ENCODE measurements at places on chromosomes 4 and X.
A peak's percentile ranks its signal among the peaks of the same experiment; 100 is the strongest.

GRCh38 chr4:149708513-149709130, 107.0 kb downstream of the IQCM start:
- no peak for DNase-seq

- no peak for DNase-seq
Measured at GRCh38 chr4:21948347-21949072, at the start of gene KCNIP4. Gene KCNIP4, minus strand, starts transcription at chr4:21948772.

DNA sequence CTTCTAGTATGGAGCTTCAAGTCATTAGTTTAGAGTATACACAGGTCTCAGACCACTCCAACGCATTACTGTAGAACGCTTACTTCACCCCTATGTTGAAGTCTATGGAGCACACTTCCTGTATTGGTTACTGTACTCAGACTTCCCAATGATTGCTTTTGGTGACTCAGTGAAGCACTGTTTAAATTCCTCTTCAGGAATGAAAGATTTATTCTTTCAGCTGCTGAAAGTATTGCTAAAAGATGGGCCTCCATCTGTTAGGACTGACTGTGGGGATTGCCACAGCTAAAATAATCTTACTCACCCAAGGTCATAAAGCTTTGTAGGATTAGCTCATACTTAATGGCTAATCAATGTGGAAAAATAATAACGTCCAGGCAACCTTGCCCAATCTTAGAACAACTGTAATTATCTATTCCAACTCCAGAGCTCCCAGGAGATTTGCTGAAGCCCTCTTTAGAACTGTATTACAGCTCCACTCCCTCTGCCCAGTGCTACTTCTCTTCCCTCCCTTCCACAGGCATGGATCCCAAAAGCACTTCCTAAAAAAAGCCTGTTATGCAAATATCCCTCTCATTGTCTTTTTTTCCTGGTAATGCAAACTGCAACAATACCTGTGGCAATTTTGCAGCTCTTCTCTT, 281.9 kb upstream of the HS3ST1 start:
- no peak for DNase-seq

- DNase-seq: no peak
Measured at GRCh38 chr4:20403290-20403689, 151.6 kb downstream of the SLIT2 start.

- DNase-seq: no peak
Measured at GRCh38 chrX:118740276-118740889, 13.0 kb downstream of the IL13RA1 start.

- DNase-seq: no peak
Measured at GRCh38 chr4:13396161-13396560, 88.0 kb downstream of the RAB28 start.

GRCh38 chrX:54891573-54891972, 29.1 kb upstream of the TRO start:
- DNase-seq: peak; percentile 0
